ENCODE measurements at places on chromosomes 7 and 10.

DNA sequence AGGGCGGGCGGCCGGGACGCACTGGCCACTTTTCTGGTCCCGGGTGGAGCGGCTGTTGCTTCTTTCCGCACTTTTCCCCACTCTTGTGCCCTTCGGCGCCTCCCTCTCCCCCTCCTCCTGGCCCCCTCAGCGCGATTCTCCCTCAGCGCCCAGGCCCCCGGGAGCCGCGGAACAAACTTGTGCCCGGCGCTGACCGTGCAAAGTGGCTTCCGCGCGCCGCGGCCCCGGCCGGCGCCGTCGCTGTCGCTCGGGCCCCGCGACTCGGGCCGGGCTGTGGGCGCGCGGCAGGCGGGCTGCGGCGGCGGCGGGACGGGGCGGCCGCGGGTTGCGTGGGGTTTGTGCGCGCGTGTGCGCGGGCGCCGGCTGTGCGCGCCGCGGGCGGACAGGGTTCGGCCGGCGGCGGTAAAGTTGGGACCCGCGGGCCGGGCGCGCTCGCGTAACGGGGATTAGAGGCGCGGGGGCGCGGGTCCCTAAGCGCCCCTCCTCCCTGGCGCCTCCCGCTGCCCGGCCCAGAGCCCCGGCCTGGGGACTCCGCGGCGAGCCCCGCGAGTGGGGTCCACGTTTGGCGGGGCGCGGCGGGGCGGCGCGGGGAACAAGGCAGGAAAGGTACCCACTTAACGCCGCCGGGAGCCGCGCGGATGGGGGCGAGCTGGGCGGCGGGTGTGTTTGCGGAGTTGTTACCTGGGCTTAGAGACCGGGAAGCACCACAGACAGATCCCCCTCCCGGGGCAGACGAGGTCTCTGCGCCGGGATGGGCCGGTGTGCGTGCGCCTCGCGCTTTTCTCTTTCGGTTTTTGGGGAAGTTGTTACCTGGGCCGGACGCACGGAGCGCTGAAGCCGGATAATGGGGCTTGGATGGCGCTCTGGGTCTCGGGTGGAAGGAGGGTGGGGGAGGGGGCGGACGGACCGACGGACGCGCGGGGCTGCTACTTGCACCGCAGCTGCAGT lies 860 bp downstream of the ZEB1 start:
- peak; percentile 28 for DNase-seq

DNA sequence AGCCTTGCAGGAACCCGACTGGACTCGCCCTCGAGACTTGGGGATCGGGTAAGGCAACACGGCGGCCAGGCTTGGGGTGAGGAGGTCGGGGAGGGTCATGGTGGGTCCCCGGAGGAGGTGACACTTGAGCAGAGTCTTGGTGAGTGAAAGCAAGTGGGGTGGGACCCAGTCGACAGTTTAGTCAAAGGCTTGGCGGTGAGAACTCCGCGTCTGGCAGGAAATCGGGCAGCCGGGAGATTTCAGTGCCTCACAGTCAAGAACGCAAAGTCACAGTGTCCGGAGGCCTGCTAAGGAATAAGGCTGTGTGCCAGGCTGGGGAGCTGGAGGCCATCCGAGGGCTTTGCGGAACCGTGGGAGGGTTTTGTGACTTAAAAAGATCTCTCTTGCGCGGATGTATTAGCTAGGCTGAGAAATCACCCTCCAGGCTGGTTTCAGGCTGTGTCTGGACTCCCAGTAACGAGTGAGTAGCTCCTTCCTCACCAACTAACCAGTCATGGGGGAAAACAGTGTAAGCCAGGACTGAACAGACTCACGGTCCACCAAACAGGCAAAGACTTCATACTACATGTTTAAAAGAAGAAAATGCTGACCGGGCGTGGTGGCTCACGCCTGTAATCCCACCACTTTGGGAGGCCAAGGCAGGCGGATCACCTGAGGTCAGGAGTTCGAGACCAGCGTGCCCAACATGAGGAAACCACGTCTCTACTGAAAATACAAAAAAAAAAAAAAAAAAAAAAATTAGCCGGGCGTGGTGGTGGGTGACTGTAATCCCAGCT lies 613 bp downstream of the AP5Z1 start:
- no peak for DNase-seq

DNA sequence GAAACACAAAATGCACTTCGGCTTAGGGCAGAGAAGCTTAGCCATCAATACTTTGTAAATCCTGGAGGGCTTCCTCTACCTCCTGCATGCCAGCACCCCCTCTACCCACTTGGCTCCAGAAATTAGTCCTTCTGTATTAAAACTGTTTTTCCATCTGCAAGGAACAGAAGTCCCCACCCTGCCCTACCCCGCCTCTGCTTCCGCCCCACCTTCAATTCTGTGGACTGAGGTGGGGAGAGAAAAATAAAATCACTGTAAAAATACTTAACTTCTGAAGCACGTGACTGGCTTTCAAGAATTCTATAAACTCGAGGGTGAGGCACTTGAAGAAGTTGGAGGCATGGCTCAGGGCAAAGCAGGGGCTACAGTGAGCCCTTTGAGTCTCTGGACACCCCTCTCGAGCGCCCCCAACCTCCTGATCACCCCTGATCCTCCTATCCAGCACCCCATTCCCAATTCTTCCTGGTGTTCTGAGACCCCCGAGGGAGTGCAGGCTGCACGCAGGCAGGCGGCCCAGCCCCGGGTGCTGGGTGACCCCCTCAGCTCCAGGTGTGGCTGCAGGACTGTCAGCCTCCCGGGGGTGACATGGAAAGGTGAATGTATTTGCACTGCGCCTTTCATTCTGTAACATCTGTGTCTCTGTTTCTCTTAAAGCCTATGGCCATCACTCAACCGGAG lies 7.3 kb upstream of the KIAA1217 start:
- no peak for DNase-seq

- DNase-seq = no peak
Measured at GRCh38 chr10:62261666-62262065, 7.0 kb downstream of the RTKN2 start.

DNA sequence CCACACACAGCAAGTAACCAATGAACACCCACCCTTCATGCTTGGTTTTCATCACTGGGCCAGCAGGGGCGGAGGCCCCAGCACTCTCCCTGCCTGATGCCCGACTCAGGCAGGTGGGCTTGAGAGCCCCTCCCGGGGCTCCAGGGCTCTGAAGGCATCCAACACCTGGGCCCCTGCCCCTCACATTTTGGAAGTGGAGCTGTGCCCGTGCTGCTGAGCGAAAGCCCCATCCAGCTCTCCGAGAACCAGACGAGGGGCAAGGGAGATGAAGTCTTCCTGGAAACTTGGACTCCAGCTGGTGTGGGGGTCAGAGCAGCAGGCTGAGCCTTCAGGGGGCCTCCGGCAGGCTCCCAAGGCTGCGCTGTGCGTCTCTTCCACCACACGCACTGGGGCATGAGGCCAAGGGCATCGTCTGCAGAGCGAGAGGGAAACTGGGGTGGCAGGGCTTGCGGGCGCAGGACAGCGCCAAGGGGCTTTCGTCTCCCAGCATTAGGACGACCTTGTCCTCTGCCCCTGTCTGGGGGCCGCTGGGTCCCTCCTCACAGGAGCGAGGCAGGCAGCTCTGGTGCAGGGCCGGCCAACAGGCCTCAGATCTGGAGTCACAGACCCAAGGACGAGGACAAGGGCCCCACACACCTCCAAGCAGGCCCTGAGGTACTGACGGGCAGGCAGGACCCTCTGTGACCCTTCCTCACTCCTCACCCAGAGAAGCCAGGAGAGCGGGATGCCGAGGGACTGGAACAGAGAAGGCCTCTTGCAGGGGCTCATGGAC lies 108.3 kb upstream of the FAM20C start:
- no peak for DNase-seq

DNA sequence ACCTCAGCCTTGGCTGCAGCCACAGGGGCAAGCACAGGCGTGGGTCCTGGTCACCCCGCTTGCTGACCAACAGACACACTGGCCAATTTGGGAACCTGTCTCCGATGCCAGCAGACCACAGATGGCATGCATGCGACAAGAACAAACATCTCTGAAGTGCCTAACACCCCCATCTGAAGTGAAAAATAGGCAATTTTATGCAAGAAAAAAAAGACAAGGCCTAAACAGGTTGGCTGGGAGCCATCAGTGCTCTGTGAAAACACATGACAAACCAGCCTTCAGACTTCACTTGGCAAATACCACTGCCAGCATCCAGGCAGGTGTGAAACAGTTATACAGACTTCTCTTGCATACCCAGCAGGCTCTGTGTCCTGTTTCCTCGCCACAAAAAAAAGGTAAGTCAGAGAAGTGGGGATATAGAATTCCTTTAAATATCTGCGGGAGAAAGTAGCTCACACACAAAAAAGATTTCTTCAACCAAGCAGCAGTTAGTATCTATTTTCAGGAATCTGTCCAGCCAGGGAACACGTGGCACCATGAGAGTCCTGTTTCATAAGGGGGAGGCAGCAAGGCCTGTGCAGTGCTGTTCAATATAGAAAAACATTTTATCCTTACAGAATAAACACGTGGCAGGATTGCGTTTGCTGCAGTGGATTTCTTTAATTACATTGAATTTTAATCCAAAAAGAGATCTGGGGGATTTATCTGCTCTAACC lies 293.4 kb upstream of the MKLN1 start:
- DNase-seq = no peak

DNA sequence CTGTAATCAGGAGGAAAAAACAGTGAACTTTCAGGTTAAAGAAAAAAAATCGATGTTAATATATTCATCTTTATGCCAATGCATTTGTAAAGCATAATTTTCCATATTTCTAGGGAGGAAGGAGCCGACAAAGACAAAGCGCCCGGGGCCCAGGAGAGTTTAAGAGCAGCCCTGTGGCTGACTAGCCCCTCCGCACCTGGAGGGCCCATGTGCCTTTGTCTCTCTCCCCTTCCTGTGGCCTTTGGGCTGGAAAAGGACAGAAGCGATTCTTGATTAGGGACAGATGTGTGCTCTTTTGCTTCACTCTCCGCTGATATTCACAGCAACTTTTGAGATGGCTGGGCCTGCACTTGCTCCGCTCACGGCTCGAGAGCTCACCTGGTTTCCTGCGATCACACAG lies 23.1 kb downstream of the DDC start:
- DNase-seq = no peak

DNA sequence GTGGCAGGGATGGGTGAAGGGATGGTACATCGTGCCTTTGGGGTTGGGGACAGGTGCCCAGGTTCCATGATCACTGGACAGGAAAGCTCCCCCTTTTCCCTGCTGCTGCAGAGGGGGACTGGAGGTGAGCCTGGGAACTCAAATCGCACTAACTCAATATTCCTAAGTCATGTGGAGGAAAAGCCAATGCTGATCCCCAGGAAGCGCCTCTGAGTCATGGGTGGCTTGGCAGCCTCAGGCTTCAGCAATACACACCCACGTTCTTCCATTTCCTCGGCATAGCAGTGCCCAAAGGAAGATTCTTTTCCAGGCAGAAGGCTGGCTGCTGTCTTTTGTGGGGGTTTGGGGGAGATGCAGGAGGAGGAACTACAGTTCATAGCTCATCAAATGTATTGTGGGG lies 165.8 kb downstream of the CCDC3 start:
- DNase-seq = no peak

- DNase-seq = no peak
Measured at GRCh38 chr7:1232103-1232466, 587 bp upstream of the UNCX start.

- DNase-seq = no peak
Measured at GRCh38 chr10:22491480-22491879, 146.2 kb downstream of the SPAG6 start.

DNA sequence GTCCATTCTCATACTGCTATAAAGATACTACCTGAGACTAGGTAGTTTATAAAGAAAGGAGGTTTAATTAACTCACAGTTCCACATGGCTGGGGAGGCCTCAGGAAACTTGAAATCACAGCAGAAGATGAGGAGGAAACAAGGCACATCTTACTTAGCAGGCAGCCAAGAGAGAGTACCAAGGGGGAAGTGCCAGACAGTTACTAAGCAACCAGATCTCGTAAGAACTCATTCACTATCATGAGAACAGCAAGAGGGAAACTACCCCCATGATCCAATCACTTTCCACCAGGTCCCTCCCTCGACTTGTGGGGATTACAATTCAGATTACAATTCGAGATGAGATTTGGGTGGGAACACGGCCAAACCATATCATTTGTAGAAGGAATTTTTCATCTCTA lies 36.3 kb downstream of the NHLRC2 start:
- no peak for DNase-seq

DNA sequence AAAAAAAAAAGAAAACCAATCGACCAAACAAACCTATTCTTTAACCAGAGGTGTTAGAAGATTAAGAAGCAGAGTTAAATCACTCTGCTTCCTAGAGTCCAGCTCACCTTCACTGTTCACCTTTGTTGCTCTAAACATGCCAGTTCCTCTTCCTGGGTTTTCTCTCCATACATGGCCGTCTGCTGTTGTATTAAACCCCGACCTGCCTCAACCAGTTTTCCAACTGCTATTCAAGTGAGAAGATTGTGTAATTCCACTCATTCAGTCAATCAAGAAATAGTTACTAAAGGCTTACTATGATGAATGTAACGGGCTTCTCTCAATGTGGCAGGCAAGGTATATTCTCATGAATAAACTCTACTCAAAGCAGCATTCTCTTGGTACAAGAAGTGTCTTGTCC lies 8.8 kb downstream of the AASS start:
- no peak for DNase-seq

- no peak for DNase-seq
Measured at GRCh38 chr7:139182363-139182762, 48.7 kb upstream of the UBN2 start.

DNA sequence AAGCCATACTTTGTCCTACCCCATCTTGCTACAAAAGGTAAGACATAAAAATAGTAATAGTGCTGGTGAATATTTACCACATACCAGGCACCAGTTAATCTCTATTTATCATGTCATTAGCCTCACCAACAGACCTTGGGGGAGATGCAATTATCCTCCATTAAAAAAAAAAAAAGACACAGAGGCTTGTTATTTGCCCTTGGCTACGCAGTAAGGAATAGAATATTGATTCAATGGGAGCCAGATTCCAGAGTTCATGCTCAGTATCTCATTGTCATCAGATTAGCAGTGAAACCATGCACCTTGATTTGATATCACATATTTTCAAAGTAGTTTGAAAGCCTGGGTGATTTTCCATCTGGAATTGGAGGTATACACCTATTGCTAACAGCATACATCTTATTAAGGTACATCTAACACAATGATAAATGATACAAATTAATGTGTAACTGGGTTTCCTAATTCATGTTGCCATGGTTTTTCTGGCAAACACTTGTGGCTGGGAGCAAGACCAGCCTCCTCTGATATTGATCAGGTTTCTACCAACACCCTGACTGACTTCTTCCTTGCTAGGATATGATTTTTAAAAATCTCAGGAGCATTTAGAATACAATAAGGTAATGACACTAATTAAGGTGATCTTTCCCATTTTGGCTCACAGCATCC lies 67.1 kb upstream of the PRR15 start:
- DNase-seq = no peak

DNA sequence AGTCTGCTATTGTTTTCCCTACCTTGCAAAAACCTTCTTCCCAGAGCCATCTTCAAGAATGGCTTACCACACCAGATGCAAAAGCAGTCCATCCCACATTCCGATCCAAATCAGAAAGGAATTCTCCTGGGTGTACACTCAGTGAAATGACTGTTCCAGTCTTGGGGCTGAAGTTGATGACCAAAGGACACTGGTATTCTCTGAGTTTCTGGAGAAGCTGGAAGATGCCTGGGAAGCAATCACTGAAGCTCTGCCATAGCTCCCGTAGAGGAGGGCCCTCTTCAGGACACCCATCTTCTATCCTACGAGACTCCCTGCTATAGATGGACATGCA lies 155.7 kb downstream of the LCOR start:
- no peak for DNase-seq
